ENCODE measurements at places on chromosomes 1 and 21. TPM values are rescaled to one million over a fixed set of nuclear protein-coding genes. Genes with fewer than 3 reads are reported as not detected.

CCDC27 gene
- not detected for total RNA-seq

CR1L gene
- not detected for total RNA-seq

ACTN2 gene
- 36.4 TPM for total RNA-seq

SPRR1A gene
- not detected for total RNA-seq

OPRD1 gene
- 0.34 TPM for total RNA-seq

OR2T35 gene
- total RNA-seq, result not detected

LCE1A gene
- total RNA-seq, result 3.4 TPM

AMY1A gene
- not detected for total RNA-seq

HLX gene
- 8.2 TPM for total RNA-seq

ANGPTL7 gene
- 0.80 TPM for total RNA-seq

RGL1 gene
- total RNA-seq, result 11.1 TPM

C1QB gene
- 151 TPM for total RNA-seq

VANGL2 gene
- total RNA-seq, result 9.7 TPM

NENF gene
- total RNA-seq, result 277 TPM

CACHD1 gene
- total RNA-seq, result 10.8 TPM

HNRNPR gene
- total RNA-seq, result 85.8 TPM

REN gene
- total RNA-seq, result not detected

ZBTB8A gene
- 7.4 TPM for total RNA-seq

FAM43B gene
- total RNA-seq, result 0.68 TPM

HHIPL2 gene
- total RNA-seq, result not detected

SDC3 gene
- total RNA-seq, result 25.5 TPM

KCNQ4 gene
- 3.1 TPM for total RNA-seq

ADAM30 gene
- 2.0 TPM for total RNA-seq

GCSAML gene
- 1.2 TPM for total RNA-seq

APOBEC4 gene
- total RNA-seq, result 0.34 TPM

MSH4 gene
- 0.05 TPM for total RNA-seq

TMCO1 gene
- 120 TPM for total RNA-seq

PMVK gene
- 23.2 TPM for total RNA-seq

LCE1F gene
- total RNA-seq, result not detected

TMIGD3 gene
- total RNA-seq, result 0.64 TPM

SPRR5 gene
- total RNA-seq, result not detected

GBP7 gene
- total RNA-seq, result not detected

CD5L gene
- total RNA-seq, result not detected

CNTN2 gene
- 5.1 TPM for total RNA-seq

AKNAD1 gene
- total RNA-seq, result 1.4 TPM

SEMA4A gene
- total RNA-seq, result 44.9 TPM

CRP gene
- total RNA-seq, result 0.55 TPM

TNFRSF25 gene
- 15.2 TPM for total RNA-seq

All from prostate gland (tissue), 2 donors.